Adipocyte (in vitro differentiated cells): ENCODE measurements at places on chromosomes 1 and 21.
A peak's percentile ranks its signal among the peaks of the same experiment; 100 is the strongest.

DNA sequence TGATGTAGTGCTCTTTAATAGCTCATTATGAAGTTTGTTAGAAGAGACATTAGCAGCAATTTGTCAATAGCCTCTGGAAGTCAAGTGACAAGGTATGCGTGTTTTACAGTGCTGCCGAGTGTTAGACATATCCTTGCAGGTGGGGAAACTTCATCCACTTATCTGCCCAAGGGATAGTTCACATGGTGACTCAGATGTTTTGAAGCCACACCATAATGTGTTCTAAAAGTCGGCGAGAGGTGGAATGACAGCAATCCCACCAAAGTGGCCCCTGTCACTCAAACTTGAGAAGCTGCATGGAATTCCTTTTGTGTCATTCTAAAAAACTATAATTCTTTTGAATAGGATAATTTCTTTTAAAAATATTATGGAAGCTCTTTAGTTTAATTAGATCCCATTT, 98.1 kb downstream of the RUNX1 start:
- no peak for DNase-seq

- no peak for DNase-seq
Measured at GRCh38 chr1:163082971-163083370, 13.8 kb downstream of the RGS4 start.

DNA sequence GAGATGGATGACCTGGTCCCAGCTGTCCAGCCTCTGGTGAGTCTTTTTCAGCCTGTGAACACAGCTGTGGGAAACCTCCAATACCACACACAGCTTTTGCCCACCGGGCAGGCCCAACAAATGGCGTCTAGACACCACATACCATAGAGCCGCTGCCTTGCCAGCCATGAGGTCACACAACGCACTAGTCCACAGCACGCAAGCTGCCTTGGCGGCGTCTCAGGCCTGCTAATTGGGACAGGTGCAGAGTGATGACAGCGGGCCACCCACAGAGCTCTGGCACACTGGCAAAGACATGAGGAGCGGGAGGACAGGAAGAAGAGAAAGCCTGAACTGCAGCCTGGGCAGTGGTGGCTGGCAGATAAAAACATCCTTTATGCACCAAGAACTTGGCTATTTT, 125.5 kb downstream of the ADAMTS1 start:
- DNase-seq: no peak

GRCh38 chr1:40939320-40940059, 40.0 kb upstream of the CTPS1 start:
- DNase-seq: peak; percentile 93

DNA sequence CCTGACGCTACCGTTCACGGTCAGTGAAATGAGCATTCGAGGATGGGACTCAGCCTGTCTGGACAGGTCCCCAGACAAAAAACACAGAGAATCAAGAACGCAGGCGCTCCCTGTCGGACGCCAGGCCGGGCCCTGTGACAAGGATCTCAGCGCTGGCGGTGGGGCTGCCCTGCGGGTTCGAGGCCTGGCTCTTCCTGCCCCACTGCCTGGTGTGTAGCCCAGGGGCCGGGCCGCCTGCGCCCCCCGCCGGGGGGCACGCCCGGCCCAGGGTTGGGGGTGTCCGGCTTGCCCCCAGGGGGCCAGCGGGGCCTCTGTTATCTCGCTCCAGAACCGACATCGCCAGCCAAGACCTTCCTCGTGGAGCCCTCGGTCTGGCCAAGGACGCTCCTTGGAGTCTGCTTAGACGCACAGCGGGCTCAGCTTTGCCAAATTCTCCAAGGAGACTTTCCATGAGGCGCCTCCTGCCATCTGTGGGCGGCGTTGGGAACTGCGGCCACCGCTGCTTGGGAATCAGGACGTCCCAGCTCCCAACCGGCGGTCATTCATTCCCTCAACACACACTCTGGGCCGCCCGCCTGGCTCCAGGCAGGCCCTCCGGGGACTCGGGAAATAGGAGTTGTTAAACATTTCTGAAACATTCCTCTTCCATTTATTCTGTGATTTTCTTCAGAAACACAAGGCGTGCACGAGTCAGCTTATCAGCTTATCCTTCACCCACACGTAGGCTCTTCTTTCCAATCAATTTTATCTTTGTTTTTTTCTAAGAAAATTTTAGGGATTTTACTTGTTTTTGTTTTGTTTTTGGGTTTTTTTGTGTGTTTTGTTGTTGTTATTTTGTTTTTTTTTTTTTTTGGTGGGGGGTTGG, 11.3 kb upstream of the RIPK4 start:
- DNase-seq: peak; percentile 97
